ENCODE measurements at places on chromosomes 7 and 10.

GRCh38 chr10:18157881-18158280 is 17.7 kb downstream of the CACNB2 start:
- DNase-seq: no peak

GRCh38 chr7:32066441-32066840 is 3.8 kb downstream of the PDE1C start:
- no peak for DNase-seq

DNA sequence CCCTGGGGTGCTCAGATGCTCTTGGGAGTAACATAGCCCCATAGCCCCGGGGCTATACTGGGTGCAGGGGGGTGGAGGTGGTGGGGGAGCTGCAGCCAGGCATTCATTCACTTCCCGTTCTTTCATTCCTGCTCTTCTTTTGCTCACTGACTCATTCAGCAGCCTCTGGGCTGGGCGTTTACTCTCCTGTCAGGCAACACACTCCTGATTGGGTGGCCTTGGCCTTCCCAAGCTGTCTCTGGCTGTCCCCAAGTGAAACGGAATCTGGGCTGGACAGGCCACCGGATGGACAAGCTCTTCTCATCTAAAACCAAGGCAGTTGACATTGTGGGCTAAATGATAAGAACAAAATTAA is 34.6 kb downstream of the CHST3 start:
- DNase-seq: peak; percentile 42

DNA sequence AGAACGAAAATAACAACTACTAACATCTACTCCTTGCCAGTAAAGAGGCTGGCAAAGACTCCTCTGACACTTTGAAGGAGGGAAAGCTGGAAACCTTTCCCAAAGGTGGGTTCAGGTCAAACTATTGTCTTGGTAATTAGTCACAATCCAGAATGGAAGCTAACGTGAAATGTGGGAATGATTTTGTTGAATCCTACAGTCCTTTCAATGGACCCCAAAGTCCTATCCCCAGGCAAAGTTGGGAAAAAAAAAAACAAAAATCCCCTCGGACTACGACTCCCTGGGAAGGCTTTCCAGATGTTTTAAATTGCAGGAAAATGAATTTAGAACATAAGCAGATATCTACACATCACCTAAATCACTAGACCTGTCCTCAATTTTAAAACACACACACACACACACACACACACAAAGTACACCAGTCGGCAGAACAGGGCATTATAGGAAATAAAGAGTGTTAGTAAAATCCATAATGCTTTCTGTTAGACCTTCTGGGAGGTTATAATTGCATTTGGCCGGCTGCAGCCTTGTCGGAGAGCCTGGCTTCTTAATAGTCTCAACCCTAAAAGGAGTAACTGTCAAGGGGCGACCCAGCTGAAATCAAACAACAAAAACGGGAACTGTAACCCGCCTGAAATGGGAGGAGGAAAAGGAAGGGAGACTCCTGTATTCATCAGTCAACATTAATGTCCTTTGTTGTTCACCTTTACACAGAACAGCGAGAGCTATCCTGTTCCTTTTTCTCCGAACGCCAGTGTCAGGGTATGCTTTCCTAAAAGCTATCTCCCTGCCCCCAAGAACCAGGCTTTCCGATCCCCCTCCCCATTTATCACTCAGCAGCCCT is 1.5 kb downstream of the DOCK4 start:
- DNase-seq: no peak

DNA sequence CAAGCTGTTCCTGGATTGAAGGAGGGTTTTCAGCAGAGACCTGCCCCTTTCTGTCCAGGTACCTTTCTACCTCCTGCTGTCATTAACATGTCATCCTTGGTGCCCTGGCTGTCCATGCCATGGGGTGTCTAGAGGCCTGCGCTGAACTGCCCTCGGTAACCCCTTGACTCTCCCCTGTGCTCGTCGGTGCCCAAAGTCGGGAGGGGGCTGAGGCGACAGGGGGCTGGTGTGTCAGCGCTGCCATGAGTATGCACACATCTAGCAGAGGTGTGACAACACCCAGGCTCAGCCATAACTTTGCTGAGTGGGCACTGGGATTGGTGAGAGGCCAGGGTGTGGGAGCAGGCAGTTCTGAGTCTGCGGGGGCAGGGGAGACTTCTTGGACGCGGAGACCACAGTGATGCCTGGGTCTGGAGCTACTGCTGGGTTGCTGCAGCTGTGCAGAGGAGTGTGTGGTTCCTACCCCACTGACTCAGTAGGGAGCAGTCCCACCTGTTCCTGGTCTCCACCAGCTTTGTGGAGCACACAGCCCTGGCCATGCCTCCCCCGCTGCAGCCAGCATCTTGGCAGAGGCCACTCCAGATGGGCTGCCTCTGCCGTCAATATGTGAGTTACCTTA is 376.2 kb upstream of the SEMA3C start:
- no peak for DNase-seq

- no peak for DNase-seq
These were observed 67.2 kb downstream of the CAMK1D start for GRCh38 chr10:12416344-12417050.

GRCh38 chr7:29771081-29771816 is 35.1 kb upstream of the WIPF3 start:
- DNase-seq: no peak

DNA sequence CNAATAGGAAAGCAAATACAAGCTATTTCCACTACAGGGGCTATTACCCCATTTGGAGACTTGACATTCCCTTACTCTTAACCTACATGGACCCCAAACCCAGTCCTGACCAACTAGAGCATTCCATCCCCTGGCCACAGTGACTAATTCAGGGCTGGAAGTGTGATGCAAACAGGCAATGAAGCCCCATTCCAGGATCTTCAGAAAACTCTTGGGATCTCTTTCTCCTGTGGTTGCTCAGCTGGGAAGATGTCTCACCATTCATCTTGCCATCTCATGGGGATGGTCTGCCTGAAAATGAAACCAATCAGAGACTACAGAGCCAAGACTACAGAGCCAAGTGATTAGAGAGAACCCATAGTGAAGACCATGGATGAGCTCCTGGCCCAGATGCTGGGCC is 206.2 kb downstream of the ZNF365 start:
- peak; percentile 59 for DNase-seq
